ENCODE measurements at places on chromosomes 7 and 10.

DNA sequence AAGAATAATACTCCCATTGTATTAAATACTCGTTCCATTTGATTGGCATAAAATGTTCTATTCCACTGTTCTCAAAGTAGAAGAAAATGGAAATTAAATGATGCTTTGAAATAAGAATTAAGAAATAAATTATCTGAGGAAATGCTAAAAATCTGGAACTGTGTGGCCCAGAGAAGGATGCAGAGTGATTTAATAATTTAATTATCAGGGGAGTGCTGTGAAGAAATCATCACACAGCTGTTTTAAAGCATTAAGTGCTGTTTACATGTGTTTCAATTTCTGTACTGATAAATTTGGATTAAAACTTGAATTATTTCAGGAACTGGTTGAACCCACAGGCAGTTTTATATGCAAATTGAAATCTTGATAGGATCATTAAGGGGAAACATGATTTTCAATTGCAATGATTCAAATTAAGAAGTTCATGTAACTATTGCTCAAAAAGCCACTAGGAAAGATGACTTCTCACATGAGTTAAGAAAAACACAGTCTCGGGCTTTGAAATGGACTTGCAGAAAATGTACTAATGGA lies 56.3 kb downstream of the COL28A1 start:
- DNase-seq: no peak

DNA sequence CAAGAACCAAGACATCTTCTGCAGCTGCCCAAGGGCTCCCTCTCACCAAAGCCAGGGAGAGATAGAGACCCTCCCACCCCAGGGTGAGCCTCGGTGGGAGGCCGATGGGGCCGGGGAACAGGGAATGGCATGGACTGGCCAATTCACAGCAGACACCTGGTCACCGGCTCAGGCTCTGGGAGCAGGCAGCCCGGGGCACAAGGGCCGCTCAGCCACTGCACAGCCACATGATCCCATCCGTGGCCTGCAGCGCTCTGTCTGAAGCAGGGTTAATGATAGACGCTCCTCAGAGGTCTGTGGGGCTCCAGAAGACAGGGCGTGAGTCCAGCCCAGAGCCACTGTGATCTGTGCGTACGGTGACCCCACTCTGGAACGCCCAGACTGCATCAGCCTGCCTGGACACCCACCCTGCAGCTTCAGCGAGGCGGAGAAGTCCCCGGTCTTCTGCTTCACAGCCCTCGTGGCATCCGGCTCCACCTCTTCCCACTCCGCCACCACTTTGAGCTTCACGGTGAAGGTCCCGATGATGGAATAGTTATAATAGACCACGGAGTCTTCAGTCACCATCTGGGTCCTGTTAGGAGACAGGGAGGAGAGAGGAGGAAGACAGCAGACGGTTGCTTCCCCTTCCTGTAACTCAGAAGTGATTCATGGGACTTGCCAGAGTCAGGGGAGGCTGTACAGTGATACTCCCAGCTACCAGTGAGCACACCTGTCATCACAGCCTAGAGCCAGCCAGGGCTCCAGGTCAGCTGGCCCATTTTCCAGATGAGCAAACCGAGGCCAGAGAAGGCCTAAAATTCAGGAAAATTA lies 14.0 kb downstream of the TMEM130 start:
- DNase-seq: no peak

DNA sequence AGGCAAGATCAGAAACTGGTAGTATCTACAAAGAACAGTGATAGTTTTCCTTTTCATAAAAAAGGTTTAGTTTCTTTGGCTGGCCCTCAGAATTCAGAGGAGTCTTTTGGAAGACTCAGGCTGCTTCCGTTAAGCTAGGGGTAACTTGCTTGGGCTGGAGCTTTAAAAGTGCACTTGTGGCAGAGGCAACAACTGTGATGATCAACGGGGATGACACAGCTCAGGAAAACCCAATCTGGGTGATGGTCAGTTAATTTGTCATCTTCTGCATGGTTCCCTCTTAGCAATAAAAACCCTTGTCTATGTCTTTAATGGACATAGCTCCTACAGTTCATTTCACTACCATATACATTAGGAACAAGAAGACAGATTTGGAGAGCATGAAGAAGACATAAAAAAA lies 46.7 kb downstream of the SGMS1 start:
- DNase-seq: no peak

DNA sequence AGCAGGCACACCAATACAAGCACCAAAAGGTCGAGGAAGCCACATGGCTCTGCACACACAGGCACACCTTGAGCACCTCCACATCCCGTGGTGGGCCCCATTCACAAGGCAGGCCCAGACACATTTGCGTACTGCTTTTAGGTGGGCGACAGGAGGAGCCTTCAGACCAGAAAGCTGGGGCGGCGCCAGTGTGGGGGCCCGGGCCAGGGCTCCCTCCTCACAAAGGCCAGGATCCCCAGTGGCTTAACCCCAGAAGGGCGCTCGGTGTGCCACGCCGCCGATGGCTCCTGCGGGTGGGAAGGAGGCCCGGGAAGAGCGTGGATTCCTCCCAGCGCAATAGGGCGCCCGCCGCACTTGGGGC lies 2.8 kb upstream of the SMARCD3 start:
- no peak for DNase-seq

GRCh38 chr10:6201516-6201975 lies 1.2 kb upstream of the PFKFB3 start:
- DNase-seq: peak; percentile 74

DNA sequence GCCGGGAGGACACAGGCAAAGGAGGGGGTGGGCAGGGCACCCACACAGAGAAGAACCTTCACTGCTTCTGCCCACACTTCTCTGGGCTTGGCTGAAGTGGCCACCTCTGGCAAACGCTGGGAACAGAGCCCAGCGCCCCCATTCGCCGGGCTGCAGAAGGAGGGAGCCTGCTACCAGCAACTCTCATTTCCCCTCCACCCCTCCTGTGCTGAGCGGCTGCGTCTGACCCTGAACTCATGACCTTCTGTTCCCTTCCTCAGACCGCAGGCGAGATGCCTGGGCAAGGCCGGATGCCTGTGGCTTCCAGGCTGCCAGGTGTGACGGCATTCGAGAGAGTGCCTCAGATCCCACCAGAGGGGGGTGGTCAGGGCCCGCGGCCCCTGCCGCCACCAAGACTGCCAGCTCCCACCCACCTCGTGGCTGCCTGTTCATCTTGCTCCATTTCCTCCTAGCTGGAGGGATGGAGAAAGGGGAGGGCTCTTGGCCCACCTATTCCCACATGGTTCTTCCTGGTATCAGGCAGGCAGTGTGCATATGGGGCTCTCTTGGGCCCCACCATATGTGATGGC lies 19.8 kb downstream of the DNAJB12 start:
- DNase-seq: peak; percentile 89

GRCh38 chr10:31143331-31143935 lies 111.8 kb upstream of the ZNF438 start:
- DNase-seq: no peak

DNA sequence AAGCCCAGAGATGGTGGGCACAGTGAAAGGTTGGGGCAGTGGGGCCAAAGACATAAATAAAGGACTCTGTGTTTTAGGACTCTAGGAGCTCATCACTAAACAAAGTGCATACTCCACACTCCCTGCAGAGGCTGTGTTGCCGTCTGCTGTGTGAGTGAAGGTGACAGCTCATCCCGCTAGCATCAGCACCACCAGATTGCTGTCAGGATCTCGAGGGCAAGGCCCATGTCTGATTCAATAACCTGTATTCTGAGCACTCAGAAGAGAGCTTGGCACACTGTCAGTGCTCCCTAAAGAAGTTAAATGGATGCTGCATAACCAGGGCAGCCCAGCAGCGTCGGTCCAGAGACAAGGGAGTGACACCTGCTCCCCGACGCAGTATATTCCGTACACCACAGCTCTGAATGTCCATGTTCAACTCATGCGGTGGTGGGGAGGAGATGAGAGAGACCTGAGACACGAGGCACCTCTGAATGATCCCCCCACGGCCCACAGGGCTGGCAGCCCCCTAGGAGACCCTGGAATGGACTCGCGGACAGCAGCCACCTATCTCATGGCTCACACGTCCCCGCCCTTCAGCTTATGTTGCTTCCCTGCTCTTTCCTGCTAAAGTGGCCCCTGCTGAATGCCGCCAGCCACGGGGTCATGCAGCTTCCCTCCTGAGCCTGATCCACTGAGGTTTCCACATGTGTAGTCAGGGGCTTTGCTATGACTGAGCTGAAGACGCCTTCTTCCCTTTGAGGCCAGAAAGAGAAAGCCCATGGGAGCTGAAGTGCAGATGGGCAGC lies 132.7 kb upstream of the KCNMA1 start:
- DNase-seq: no peak

DNA sequence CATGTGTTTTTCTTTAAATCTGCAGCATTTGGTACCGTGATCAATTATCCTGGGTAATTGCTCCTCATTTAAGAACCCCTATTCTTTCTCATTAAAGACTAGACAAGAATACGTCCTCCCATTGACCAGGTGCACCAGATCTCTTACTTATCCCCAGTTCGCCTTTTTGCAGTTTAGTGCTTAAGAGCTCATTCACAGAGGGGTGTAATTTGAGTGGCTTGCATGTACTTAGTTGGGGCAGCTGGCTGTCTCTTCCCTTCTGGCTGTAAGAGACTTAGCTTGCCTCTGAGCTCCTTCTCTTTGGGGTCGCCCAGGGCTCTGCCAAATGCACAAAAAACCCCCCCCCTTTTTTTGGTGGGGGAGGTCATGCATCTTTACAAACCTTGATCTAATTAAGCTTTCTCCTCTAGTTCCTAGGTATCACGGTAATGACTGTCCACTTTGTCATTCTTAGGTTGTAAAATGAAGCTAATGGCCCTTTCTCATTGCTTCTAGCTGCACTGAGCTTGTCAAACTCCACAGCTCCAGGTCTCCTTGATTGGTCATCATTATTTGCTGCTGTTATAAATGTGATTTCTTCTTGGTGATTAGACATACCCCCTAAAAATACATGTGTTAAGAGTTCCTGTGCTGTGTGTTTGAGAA lies 26.3 kb downstream of the GAD2 start:
- no peak for DNase-seq

DNA sequence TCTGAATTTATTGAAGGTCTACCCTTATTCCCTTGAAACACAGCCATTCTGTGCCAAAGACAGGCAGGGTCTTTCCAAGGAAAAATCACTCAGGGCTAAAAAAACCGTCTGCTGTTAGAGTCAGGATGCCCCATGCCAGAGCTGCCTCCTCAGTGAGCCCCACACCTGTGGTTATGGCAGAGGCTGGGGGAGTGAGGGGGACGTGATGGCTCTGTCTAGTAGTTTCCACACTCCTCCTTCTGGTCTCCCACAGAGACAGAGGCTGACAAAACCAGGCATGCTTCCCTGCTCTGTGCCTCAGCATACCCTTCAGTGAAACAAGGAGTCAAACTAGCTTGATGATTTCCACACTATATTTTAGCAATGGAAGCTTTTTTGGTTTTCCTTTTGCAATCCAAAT lies 112.0 kb upstream of the AGK start:
- DNase-seq: no peak

- no peak for DNase-seq
Observed at GRCh38 chr7:25087855-25088254, 37.2 kb downstream of the CYCS start.

GRCh38 chr7:55438757-55439525 lies 73.8 kb downstream of the LANCL2 start:
- DNase-seq: no peak

GRCh38 chr7:19920705-19921104 lies 147.3 kb upstream of the TMEM196 start:
- DNase-seq: no peak

GRCh38 chr10:86389441-86390193 lies 23.0 kb upstream of the GRID1 start:
- no peak for DNase-seq

DNA sequence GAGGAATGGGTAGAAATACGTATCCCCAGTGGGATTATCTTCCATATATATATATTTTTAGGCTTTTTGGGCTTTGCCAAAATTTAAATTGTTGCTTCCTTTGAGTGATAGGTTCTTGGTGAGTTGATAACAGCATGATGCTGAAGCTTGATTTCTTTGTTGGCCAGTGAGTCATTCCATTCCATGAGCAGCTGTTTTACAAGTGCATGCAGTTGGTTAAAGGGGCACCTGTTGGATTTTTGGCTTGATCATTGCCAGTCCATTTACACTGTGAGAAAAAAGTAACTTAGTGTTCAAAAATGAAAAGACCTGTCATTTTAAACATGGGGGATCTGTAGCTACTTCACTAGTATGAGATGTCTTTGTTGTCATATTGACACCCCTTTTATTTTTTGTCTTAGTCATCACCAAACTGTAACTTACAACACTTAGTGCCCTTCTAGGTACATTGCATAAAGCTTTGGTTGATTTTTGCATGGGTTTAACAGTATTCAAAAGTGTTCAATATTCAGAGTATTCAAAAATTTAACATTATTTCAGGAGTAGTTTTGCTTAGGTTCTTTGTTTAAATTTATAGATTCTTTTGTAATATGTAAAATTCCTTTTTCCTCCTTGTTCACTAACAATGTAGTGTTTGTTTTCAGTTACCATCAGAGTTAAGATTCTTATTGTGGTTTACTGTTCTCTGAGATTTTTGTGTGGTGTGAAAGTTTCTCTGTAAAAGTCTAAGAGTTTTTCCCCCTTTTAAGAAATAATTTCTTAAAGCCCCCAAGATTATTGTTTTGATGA lies 8.8 kb downstream of the AKAP9 start:
- DNase-seq: no peak

DNA sequence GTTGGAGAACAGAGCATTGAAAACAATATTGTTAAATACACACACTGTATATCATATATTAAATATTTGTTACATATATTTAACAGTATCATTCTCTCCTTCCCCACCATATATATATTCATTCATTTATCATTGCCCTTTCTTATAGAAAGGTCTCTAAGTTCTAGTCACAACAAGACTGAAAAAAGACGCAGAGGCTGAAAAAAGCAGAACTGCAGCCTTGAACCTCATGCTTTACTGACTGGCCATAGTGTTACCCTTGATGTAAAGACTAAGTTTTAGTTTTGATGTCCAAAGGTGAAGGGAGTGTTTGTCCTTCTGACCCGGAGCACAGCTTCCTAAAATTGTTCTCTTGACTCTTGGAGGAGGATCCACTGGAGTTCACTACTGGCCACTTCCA lies 247.9 kb downstream of the PTEN start:
- DNase-seq: no peak

DNA sequence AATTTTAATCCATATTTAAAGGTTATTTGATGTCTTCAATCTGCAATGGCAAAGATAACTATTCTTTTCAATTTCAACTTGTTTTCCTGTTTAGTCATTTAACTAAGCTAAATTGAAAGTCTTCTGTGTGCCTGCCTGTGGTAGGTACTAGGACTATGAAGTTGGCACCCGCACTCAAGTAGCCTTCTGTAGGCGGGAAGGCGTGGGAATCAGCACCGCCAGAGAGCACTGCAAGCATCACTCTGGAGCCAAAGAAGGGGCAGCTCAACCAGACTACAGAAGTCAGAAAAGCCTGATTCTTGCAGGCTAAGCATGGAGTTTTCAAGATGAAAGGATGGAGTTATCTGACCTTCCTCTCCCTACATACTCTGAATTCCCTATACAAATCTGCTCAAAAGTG lies 269.0 kb upstream of the PHF14 start:
- no peak for DNase-seq

- DNase-seq: no peak
Observed at GRCh38 chr10:76453997-76454396, 1022.6 kb downstream of the LRMDA start.

Data from CD4-positive, alpha-beta T cell treated with Interleukin-15 for 1 hour (primary cell).